B cell (primary cell): ENCODE measurements at places on chromosomes 7 and 10. TPM values are rescaled to one million over a fixed set of nuclear protein-coding genes. Genes with fewer than 3 reads are reported as not detected.

GRCh38 chr7:77727936-77728701, 31.9 kb downstream of the RSBN1L start:
- DNase-seq = no peak

The DNAJB9 gene
- 19.5 and 21.1 TPM in 2 replicates for total RNA-seq

DNA sequence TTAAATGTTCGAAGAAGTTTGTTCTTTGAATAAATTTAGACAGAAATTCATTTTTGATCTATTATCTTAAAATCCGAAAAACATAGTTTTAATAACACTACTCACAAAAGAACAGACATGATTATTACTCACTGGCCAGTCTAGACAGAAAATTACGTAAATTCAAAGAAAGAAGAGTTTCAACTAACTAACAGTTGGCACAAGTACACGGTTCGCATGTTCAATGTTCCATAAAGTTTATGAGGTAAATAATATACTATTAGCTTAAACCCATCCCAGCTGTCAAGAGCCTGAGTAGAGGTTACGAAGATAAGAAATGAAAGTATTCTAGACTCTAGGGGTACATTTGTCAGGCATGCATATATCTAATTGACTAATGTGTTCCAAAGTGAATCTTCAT, 151.8 kb upstream of the ASAH2 start:
- DNase-seq = no peak

The SLC39A12 gene
- total RNA-seq = not detected in 2 replicates

DNA sequence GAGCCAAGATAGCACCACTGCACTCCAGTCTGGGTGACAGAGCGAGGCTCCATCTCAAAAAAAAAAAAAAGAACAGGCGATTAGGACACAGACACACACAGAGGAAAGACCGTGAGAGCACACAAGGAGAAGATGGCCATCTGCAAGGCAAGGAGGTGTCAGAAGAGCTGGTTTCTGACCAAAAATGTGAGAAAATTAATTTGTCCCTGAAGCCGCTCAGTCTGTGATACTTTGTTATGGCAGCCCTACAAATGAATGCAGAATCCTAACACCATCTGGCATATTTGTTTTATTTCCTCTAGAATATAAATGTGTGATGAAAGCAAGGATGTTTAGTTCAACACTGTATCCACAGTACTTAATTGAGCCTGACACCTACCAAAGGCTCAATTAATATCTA, 69.7 kb downstream of the ZFAND4 start:
- DNase-seq = no peak

The IDI2 gene
- not detected in 2 replicates for total RNA-seq

The ERV3-1 gene
- 29.1 and 30.7 TPM in 2 replicates for total RNA-seq

DNA sequence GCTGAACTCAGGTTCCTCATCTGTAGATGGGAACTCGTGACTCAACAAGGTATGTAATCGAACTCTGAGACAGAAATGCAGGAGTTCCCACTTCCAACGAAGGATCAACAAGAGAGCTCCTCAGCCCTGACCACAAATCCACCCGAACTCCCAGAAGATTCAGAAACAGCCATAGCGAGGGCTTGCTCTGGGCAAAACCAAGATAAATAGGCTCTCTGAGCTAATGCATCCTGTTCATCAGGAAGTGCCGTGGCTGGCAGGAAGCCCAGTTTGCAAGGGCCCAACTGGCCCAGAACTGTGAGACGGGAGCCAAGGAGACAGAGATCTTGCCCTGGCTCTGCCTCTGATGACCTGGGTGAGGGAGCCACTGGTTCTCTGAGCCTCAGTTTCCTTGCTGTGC, 141.7 kb upstream of the PFKP start:
- no peak for DNase-seq

The WDFY4 gene
- total RNA-seq = 560 and 570 TPM in 2 replicates

DNA sequence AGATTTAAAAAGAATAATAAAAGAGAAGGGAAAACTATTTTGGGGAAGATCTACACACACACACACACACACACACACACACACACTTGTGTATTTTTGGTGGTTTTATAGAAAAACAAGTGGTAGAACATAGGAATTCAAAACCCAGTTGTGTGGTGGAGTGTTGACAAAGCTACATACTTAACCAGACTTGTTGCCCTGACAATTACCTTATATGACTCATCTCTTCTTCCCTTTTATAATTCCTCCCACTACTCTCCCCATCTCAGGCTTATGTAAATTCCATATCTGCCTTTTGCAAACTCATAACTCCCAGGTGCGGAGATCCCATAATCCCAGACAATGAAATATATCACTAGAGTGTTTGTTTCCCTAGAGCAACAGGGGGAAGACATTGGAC, 873.7 kb downstream of the NXPH1 start:
- no peak for DNase-seq

- no peak for DNase-seq
Measured at GRCh38 chr7:112462236-112462635, 12.0 kb downstream of the IFRD1 start.

The NUDCD3 gene
- total RNA-seq = 101 and 120 TPM in 2 replicates

DNA sequence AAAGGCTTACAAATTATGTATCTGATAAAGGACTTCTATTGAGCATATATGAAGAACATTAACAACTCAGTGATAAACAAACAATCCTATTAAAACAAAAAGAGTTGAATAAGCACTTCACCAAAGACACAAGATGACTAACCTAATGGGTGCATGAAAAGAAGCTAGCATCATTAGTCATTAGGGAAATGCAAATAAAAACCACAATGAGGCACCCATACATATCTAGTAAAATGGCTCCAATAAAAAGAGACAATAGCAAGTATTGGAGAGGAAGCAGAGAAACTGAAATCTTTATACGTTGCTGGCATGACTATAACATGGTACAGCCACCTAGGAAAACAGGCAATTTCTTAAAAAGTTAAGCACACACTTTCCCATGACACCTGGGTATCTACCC, 77.6 kb upstream of the ZMIZ1 start:
- DNase-seq = peak; percentile 22

- DNase-seq = no peak
Measured at GRCh38 chr10:131141645-131142516, 169.6 kb downstream of the TCERG1L start.

DNA sequence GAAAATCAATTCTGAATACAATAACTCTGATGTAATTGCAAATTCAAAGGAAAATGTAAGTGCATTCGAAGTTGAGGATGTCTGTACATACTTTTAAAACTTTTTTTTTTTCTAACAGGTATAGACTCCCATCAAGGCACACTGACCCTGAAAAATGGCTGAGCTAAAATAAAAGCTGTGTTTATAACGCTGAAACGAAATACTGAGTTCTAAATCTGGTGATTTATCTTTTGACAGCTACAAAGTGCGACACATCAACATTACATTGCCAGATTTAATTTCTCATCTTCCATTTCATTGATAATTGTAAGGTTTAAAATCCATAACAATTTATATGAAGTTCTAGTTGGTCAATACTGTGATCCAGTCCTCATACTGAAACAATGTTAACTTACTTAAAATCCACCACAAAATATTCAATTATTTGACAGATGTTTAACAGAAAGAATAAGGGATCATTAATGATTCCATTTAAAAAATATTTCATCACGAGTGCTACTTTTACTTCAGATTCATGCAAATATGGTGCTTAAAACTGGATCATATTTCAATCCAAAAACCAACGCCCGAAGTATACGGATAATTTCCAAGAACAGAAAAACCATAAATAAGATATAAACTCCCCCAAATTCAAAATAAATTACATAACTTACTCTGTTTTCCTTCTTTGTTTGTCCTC, 1.4 kb downstream of the RAB11FIP2 start:
- DNase-seq = no peak

DNA sequence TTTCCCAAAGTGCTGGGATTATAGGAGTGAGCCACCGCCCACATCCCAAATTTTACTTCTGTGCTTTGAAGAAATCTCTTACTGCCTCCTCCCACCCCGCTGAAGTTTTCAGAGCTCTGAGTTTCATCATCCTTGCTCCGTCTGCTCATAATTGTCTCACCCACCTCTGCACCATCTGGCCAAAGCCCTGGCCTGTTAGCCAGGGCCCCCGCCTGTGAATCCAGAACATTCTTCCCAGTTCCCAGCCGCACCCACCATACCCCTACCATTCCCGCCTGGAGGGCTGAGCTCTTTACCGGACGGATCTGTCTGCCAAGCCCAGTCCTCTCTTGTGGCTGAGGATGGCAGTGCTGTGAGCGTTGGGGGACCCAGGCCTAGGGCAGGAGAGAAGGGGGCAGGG, 14.5 kb downstream of the SSC4D start:
- no peak for DNase-seq

DNA sequence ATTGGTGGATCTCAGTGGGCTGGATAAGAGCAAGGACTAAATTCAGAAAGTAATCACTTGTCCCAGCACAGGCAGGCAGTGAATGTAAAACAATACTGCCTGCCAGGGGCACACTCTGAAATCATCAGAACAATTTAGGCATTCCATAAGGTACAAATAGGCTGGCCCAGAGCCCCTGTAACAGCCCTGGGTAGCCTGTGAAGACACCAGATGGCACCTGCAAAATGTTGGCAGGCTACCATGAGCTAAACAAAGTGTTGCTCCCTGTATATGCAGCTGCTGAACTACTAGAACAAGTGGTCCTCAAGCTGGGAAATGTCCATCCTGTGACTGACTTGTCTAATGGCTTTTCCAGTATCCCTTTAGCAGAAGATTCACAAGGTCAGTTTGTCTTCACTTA, 3.0 kb upstream of the PRSS37 start:
- no peak for DNase-seq

DNA sequence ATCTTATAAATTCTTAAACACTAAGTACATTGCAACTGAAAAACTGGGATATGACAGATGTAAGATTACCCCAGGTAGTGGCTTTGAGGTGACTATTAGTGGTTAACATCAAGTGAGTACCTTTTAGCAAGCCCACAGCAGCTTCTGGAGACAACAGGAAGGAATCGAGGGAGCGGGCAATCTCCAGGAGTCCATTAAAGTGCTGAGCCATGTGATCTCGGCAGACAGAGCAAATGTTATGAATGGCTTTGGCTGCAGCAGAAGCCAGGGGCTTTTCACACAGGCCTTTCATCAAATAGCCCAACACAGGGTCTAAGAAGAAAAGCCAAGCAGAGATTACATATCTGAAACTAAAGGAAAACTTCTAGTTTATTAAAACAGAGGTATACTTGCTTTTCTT, 48.9 kb downstream of the IRF5 start:
- DNase-seq = no peak

The NKX2-3 gene
- not detected in 2 replicates for total RNA-seq

- DNase-seq = no peak
Measured at GRCh38 chr10:18723801-18724200, 64.6 kb downstream of the ARL5B start.

DNA sequence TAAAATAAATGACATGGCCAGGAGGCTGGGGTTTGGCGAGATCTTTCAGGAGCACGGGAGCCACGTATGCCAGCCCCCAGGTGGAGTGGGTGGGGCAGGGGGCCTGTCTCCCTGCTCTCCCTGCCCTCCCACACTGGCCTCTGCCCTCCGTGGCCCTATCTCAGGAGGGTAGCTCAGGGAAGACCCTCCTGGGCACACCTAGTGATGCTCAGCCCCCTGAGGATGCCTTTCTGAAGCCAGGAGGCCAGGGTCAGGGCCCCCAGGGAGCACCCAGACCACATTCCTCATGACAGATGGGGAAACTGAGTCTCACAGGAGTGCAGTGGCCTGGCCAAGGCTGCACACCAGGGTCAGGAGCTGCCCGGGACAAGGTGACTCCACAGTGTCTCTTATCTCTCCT, 223.4 kb downstream of the ELFN1 start:
- no peak for DNase-seq

The PLXNA4 gene
- total RNA-seq = not detected in 2 replicates

DNA sequence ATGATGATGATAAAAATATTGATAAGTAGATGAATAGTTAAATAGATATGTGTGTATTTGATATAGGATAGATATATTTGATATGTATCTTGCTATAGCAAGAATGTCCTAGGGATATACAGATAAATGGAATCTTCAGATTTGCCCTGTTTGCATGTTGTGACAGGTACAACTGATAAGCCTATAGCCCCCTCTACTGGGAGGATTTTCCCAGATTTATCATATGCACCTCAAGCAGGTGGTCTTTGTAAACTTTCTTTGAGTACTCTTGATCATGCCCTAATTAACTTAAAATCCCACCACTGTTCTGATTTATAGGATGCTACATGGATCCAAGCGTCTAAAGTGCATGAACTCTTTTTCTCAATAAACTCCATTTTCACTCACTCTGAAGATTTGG, 1050.7 kb downstream of the SORCS3 start:
- no peak for DNase-seq

The TMEM139 gene
- not detected in 2 replicates for total RNA-seq

DNA sequence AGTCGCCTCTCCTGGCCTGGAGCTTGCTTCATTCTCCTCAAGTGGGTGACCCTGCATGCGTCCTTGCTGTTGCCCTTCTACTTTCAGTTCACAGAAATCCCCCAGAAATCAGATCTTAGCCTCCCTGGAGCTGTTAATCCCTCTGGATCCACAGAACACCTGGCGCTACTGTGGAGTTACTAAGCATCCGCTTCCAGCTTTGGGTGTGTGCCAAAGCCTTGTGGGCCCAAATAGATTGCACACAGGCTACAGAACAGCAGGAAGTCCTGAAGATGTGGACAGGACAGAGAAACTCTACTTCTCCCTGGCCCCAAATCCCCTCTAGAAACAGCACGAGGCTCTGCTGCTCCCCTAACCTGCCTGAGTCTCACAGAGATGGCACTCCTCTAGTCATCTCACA, 36.6 kb upstream of the PDLIM1 start:
- no peak for DNase-seq

- DNase-seq = no peak
Measured at GRCh38 chr10:104630731-104631130, 10.4 kb upstream of the SORCS3 start.

The FAM20C gene
- 0.54 and 1.7 TPM in 2 replicates for total RNA-seq

The FZD1 gene
- total RNA-seq = 0.49 and 0.56 TPM in 2 replicates

DNA sequence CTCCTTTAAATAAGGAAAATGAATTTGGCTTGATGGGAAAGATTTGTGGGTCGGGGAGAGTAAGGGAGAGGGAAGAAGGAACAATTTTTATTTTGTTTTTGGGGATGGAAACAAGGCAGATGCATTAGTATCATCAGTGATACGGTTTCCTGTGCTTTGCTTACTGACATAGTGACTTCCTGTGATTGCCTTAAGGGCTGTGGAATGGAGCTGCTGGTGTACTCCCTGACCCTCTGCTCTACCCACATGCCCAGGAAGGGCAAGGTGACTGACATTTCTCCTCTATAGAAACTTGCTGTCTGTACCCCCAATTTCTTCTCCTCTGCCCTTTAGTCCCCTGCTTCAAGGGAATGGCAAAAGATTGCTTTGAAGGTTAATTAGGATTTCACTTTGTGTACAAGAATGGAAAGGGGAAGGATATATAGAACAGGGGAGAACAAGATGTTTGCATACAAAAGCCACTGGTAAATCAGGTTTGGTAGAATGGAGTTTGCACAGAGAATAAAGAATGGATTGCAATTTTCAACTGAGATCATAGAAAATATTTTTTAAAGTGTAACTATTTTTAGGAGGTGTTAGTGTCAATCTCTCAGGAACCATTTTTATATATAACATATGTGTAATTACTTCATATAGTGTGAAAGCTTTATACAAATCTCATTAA, 129.0 kb upstream of the AGR3 start:
- DNase-seq = no peak

The SYPL1 gene
- total RNA-seq = 126 and 130 TPM in 2 replicates

The PILRA gene
- 9.8 and 10.3 TPM in 2 replicates for total RNA-seq
